Progenitor cell of endocrine pancreas (in vitro differentiated cells): ENCODE measurements at places on chromosomes 11 and 22. TPM values are rescaled to one million over a fixed set of nuclear protein-coding genes. Genes with fewer than 3 reads are reported as not detected.

The RCN1 gene
- 193 and 201 TPM in 2 replicates for total RNA-seq

DNA sequence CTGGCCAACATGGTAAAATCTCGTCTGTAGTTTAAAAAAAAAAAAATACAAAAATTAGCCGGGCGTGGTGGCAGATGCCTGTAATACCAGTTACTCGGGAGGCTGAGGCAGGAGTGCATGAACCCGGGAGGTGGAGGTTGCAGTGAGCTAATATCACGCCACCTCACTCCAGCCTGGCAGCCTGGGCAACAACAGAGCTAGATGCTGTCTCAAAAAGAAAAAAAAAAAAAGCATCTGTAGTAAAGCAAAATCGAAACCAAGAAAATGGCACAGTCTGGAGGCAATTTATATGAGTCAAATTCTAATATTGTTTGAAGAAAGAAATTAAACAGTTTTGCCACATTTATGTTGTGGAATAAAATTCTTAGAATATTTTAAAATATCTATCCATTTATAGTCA lies 365.0 kb upstream of the CHORDC1 start:
- no peak for DNase-seq

DNA sequence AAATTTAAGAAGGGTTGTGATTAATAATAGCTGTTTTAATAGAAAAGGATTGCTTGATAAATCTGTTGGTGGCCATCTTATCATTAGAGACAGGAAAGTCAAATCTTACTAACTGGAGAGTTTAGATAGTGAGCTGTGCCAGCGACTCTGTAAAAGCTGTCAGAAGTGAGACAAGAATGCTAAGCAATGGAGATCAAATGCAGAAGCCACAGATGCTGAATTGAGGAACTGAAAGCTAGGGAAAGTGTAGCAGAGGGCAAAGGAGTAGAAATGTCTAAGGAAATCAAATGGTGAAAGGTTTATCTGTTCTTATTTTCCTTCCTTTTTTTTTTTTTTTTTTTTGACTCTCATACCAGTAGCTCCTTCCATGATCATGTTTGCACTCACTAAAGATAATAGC lies 13.7 kb downstream of the MS4A13 start:
- no peak for DNase-seq

DNA sequence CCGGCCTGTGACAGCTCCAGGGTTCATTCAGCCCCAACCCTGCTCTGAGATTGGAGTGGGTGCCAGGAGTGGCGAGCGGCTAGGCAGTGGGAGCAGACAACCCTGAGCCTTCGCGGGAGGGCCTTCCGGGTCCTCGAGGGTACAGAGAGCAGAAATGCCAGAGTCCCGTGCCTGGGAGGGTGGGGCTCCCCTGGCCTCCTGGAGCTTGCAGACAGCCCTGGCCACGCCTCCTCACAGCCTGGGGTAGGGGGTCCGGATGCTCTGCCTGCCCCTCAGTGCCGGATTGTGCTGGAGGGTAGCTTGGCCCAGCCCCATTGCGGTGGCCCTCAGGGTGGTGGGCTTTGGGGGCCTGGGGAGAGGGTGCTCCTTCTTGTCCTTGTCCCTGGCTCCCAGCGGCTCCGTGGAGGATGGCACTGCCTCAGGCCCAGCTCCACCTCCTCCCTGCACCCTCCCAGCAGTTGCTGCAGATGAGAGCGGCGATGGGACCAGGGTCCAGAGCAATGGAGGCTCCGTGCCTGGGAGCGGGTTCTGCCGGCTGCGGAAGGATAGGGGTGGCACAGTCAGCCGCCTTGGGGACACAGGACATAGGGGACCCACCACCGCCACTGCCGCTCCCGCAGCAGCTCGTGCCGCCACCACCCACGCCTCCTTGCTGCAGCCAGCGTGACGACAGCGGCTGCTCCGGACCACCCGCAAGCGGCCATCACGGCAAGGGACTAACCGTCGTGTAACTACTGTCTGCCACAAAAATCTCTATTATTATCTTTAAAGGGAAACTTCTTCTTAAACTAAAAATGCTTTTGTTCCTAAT lies 34.9 kb upstream of the OR10G7 start:
- no peak for DNase-seq

The SC5D gene
- total RNA-seq = 58.7 and 63.5 TPM in 2 replicates

- DNase-seq = no peak
Measured at GRCh38 chr11:133206313-133207005, 325.8 kb downstream of the OPCML start.

- no peak for DNase-seq
Measured at GRCh38 chr11:13015753-13016152, 6.6 kb downstream of the RASSF10 start.

- DNase-seq = no peak
Measured at GRCh38 chr22:30574997-30575671, 669 bp upstream of the GAL3ST1 start.

The MRPL23 gene
- total RNA-seq = 38.1 and 47.2 TPM in 2 replicates

The SCGB1C1 gene
- not detected in 2 replicates for total RNA-seq

The GAL3ST1 gene
- 21.6 and 23.7 TPM in 2 replicates for total RNA-seq
